Cerebellum (tissue), 4 donors: ENCODE measurements at places on chromosomes 11 and 22. TPM values are rescaled to one million over a fixed set of nuclear protein-coding genes. Genes with fewer than 3 reads are reported as not detected.

GRCh38 chr22:44988671-44989070 lies 21.1 kb downstream of the PHF21B start:
- no peak for DNase-seq

Gene NNMT
- total RNA-seq = 0.45 TPM

GRCh38 chr22:46596819-46597218 lies 23.4 kb upstream of the GRAMD4 start:
- no peak for DNase-seq

GRCh38 chr11:72072348-72072747 lies 8.0 kb downstream of the NUMA1 start:
- no peak for DNase-seq

- peak; percentile 91 for DNase-seq
Measured at GRCh38 chr11:75639762-75640181, 29.1 kb downstream of the MAP6 start.

- no peak for DNase-seq
Measured at GRCh38 chr11:67117176-67117575, 1.9 kb upstream of the KDM2A start.

- DNase-seq = no peak
Measured at GRCh38 chr11:58227956-58228615, 632 bp downstream of the OR10Q1 start.

Gene OR5P2
- total RNA-seq = not detected

DNA sequence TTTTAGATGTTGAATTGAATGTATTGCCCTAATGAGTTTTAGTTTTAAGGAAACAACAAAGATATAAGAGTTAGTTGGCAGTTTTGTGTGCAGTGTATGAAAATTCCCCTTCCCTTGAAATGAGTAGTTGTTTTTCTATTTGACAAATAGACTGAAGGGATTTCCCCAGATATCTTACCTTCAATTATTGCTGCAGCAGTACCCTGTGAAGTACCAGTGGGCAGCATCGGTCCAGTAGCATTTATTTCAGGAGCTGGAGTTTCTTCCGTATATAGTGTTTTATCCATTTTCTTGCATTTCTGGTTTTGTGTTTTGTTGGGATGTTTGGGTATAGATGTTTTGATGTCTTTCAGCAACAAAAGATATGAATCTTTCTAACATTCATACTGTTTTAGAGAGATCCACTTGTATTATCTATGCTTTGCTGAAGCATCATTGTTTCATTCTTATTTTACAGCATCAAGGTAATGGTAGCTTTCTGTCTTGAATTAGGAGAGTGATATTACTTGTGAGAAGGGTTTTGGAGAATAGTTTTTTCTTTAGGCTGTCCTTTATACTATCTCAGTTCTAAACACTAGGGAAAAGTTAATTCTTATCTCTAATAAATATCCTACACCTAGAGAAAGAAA lies 7.4 kb downstream of the KMT2A start:
- no peak for DNase-seq

DNA sequence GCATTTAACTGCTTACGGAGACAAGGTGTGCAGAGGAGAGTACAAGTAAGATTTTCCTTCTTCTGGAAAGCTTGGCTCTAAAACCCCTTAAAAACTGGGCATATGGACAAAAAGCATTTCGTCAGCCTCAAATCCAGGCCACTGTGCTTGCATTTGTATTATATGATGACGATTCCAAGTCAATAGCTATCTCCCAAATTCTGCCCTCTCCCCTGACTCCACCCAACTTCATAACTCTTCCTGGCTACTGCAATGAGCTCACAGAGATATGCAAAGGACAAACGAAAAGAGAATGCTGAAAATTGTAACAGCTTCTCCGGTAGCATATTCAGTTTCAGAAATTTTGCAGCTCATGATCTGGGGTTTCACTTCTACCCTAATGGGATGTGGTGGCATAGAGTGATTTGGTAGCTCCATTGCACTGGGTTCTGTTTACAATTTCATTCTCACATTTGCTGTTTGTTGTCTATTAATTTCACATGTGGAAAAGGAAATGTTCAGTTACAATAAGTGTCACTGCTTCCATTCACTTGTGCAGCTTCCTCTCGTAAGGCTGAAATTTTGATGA lies 45.6 kb upstream of the CHRM4 start:
- no peak for DNase-seq

DNA sequence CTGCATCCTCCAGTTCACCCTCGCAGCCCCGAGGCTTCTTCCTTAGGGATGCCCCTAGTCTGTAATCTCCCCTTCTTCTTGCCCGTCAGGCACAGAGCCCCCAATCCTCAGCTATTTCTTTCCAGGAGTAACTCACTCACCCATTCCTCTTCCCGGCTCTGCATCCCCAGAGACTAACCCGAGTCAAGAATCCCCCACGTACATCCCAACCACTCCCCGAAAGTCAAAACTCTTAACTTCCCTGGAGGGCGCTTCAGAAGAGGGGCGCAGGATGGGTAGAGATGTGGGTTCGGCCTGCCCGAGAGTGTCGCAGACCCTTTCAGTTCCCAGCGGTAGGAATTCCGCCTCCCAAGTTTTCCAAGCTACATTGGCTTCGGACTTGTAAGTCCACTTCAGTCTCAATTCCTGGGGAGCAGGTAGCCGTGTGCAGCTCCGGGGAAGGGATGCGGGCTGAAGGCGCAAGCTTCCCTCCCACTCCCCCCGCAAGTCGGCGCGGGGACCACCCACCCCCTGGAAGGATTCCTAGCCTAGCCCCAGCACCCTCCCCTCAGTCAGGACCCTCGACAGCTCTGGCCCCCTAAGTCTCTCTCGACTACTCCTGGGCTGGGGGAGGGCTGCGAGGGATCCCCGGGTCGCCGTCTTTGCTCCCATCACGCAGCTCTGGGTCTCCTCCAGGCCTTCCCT lies 871 bp downstream of the BDNF start:
- no peak for DNase-seq

- no peak for DNase-seq
Measured at GRCh38 chr11:45362636-45363035, 76.5 kb upstream of the SYT13 start.

DNA sequence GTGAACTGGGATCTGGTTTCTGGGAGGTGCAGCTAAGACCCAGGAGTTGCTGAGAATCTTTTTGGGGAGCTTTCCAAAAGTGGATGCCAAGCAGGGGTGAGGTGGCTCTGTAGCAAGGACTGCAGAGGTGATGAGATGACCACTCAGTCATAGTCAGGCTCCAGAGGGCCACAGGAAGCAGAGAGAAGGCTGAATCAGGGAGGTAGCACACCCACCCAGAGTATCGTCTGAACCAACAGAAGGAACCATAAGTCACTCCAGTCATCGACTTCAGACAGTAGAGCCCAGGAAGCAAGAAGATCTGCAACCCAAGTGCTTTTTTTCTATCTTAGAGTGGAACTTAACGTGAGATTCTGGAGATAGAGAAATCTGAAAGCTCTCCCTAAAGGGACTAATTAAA lies 335.7 kb upstream of the MPPED2 start:
- DNase-seq = no peak

GRCh38 chr11:48055292-48056132 lies 75.2 kb downstream of the PTPRJ start:
- no peak for DNase-seq

- DNase-seq = no peak
Measured at GRCh38 chr11:30861064-30861463, 274.9 kb upstream of the MPPED2 start.

GRCh38 chr11:134539285-134539684 lies 127.2 kb upstream of the B3GAT1 start:
- DNase-seq = no peak

DNA sequence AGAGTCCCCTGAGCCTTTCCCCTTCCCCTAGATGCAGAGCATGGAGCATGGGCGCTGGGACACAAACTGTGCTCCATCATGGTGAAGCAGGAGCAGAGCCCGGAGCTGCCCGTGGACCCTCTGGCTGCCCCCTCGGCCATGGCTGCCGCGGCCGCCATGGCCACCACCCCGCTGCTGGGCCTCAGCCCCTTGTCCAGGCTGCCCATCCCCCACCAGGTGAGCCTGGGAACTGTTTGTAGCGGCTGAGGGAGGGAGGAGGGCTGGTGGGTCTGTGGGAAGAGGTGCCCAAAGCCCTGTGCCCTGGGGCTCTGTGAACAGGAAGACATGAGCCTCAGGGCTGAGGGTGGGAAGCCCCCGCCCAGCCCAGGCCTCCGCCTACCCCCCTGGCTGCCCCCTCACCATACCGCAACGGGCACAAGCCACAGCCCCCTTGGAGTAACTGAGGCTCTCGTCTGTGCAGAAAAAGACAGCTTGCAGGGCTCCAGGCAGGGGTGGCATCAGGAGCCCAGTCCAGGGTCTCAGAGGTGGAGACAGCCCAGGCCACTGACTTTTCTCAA lies 30.4 kb downstream of the CREB3L1 start:
- DNase-seq = no peak

Gene MS4A6E
- total RNA-seq = not detected

DNA sequence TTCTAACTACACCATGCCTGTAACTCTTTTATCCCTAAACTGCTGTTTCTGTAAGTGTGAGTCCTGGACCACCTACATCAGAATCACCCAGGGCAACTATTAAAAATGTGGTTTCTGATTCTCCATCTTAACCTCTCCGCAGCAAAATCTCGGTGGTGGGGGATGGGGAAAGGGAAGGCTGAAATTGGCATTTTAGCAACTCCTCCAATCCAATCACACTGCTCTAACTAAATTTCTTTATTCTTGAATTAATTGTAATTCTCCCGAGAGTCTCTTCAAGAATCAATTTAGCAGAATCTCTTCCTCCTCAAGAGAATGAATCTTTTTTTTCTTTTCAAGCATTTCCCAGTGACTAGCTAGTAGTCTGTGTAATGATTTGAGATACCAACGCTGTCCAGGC lies 36.2 kb downstream of the SEZ6L start:
- no peak for DNase-seq

GRCh38 chr11:57644748-57645688 lies 4.7 kb downstream of the YPEL4 start:
- peak; percentile 78 for DNase-seq

- no peak for DNase-seq
Measured at GRCh38 chr22:17964643-17965042, 59.7 kb downstream of the MICAL3 start.

GRCh38 chr11:99592266-99592665 lies 571.5 kb downstream of the CNTN5 start:
- DNase-seq = no peak

Gene PTDSS2
- total RNA-seq = 26.9 TPM

DNA sequence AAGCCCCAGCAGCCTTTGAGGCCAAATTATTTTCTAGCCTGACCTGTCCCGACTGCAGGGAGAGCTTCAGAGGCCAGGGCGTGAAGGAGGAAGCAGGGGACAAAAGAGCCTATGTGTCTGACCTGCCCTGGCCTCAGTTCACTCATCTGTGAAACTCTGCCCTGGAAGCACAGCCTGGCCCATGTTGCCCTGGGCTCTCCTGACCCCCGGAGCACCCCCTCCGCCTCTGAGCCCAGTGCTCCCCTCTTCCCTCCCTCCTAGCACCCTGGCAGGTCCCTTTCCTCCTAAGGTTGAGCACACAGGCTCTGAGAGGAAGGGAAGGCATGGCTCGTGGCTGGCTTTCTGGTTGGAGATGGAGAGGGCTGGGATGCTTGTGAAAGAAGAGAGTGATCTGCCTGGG lies 3.4 kb upstream of the A4GALT start:
- DNase-seq = no peak

Gene OR4C6
- total RNA-seq = not detected

Gene OR5B21
- not detected for total RNA-seq

Gene GPR83
- total RNA-seq = 3.6 TPM

Gene KDM4D
- 1.8 TPM for total RNA-seq
